ENCODE measurements at places on chromosomes 1 and 21.

DNA sequence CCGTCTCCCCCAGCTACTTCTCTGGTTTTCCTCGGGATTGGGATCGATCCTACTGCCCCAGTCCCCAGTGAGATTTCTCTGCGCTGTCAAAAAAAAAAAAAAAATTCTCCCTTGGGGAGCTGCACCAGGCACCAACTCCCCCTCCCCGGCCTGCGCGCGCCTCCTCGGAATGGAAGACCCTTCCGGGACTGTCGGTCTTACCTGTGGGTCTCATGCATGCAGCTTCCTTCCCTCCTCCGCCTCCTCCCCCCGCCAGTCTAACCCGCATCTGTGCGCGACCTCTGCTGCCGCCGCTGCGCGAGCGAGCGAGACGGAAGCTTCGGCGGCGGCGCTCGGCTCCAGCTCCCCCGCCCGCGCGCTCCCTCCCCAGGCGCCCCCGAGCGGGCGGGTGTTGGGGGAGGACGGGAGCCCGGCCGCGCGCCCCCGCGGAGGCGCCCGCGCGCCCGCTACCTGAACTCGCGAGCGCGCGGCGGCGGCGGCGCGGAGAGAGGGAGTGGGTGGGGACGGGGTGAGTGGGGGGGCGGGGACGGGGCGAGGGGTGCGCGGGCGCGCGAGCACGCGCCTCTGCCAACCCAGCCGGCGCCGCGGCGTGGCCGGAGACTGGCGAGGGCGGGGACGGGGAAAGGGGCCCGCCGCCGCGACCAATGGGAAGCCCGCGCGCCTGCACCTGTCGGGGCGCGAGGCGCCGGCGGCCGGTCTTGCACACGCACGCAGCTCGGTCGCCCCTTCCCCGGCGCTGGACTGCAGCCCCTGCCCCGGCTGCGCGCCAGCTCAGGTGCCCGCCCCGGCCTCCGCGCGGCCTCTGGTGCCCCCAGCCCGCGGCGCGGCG lies at the start of gene SUSD4:
SUSD4 (minus strand) TSS at position 321 of the 829 bp plus-strand sequence. CDS start 751 bp downstream, outside the sequence.
- DNase-seq: no peak

DNA sequence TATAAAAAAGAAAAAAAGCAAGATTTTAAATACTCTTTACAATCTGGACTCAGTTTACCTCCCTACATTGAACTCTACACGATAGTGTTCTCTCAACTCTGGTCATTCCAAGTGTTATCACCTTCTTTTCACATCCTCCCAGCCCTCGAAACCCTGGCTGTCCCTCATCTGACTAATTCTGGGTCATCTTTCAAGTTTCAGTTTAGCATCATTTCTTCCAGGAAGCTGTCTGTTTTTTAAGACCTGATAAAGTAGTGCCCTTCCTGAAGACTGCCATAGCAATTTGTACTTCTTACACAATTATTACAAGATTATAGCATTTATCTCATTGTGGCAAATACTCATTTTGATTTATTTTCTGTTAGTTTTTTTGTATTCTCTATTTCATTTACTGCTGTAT lies 1.2 kb downstream of the ALG14 start:
- no peak for DNase-seq

DNA sequence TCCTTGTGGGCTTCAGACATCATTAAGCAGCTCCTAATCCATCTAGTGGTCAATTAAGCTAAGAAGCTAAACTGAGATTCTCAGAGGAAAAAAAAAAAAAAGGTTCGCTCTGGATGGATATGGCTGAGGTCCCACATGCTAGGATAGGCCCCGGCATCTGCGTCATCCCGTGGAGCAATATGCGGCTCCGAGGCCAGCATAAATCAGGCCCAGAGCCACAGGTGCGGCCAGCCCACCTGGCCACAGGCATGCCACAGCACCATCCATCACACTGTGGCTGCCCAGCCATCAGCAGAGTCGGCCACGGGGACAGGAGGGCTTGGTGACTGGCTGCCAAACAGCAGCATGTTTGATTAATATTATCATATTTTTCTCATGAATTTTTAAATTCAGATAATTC lies 106.9 kb upstream of the TIAM1 start:
- DNase-seq: no peak

DNA sequence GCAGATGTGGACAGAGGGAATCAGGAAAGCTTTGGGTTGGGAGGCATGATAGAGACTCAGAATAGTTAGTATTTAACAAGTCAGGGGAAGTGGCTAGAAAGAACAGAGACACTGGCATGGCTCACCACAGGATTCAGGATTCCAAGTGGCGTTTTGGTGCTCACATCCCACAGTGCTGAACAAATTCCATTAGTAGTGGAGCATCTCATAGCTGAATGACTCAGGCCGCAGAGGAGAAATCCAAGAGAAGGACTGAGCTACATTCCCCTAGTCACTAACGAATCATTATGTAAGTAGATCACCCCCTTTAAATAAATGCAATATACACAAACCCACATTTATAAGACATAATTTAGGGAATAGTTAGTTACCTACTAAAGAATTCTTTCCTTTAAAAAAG lies 5.0 kb upstream of the KCNJ9 start:
- no peak for DNase-seq

- DNase-seq: no peak
Measured at GRCh38 chr1:155179112-155180031, 5.7 kb downstream of the TRIM46 start.

- no peak for DNase-seq
Measured at GRCh38 chr1:21814981-21815582, 3.0 kb downstream of the LDLRAD2 start.

DNA sequence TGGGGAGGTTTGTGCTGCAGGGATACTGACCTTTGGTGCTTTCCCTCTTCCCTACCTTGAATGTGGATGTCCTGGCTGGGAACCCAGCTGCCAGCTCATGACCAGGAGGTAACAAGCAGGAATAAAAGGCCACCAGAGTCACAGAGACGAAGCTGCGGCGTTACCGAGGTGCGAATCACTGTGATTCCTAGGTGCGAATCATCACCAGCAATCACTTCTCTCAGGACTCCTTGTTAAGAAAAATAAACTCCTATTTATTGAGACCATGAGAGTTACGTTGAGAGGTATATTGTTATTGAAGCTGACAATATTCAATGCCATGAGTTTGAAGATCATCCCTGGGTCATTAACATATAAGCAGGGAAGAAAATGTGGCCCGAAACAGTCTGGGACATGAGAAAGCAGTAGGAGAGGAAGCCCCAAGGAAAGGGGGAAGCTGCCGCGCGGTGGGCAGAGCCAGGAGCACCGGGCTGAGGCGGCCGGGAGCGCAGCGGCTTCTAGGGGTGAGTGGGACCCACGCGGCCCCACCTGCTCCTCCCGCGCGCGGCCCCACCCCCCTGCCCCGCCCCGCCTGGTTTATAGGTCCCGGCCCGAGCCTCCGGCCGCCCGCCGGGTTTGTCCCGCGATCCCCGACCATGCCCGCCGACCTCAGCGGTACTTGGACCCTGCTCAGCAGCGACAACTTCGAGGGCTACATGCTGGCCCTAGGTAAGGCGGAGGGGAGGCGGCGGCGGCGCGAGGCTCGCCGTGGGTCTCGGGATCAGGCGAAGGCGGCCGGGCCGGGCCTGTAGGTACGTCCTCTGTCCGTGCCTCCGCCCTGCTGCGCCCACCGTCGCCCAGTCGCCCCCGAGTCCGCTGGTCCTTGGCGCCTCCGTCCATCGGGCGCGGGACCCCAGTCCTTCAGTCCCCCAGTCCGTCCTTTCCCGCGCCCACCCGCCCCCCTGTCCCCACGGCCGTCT lies at the start of gene RBP7:
RBP7 (plus strand) TSS at position 605 of the 959 bp plus-strand sequence; CDS start at position 636, 31 bp downstream.
- DNase-seq: peak; percentile 81

DNA sequence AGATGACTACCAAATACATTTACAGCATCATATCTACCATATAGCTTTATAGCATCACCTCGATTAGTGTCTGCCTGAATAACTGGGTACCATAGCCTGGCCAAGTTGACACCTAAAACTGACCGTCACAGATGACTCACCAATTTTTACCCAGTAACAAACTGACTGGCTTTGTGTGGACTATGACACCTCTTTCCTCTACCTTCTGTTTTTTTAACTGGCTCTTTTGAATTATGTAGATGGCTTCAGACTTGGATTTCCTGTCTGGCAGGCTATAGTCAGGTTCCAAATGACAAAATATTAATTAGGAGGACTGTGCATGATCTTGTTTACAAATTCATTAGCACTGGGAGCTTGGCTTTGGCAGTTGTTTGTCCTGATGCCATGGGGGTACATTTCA lies 360.3 kb downstream of the TGFB2 start:
- no peak for DNase-seq

- DNase-seq: peak; percentile 45
Measured at GRCh38 chr1:2143814-2144500, 50.6 kb downstream of the FAAP20 start.

DNA sequence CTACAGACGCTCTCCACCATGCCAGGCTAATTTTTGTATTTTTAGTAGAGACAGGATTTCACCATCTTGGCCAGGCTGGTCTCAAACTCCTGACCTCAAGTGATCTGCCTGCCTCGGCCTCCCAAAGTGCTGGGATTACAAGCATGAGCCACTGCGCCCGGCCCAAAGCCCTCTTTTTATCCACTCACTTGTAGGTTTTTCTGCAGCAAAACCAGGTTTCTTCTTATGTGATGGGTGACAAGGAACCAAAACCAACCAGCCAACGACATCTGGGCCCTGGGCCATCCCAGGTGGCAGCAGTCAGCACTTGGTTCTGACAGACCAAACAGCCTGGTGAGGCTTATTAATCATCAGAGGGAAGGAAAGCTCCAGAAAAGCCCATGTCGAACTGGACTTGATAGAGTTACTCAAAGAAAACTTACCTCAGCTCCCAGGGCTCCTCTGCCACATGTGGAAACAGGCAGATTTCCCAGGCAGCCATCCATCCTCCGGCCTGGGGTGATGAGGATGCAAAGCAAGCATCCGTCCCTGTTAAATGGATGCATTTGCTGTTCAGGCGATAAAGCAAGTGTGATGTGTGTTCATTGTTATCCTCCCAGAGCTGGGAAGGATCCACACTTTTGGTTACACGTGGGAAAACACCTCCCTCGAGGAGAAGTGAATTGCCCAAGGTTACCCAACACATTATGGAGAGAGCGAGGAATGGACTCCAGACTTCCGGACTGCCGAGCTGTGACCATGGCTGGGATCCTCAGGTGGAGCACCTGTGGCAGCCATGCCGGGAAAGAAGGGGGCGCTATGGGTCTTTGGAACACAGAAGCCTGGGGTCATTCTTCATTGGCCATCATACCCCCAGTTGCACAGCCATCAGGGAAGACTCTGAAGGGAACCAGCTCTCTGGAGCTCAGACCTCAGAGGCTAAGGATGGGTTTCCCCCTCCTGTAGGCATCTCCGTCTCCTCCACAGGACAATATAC lies 118.8 kb downstream of the HUNK start:
- no peak for DNase-seq

DNA sequence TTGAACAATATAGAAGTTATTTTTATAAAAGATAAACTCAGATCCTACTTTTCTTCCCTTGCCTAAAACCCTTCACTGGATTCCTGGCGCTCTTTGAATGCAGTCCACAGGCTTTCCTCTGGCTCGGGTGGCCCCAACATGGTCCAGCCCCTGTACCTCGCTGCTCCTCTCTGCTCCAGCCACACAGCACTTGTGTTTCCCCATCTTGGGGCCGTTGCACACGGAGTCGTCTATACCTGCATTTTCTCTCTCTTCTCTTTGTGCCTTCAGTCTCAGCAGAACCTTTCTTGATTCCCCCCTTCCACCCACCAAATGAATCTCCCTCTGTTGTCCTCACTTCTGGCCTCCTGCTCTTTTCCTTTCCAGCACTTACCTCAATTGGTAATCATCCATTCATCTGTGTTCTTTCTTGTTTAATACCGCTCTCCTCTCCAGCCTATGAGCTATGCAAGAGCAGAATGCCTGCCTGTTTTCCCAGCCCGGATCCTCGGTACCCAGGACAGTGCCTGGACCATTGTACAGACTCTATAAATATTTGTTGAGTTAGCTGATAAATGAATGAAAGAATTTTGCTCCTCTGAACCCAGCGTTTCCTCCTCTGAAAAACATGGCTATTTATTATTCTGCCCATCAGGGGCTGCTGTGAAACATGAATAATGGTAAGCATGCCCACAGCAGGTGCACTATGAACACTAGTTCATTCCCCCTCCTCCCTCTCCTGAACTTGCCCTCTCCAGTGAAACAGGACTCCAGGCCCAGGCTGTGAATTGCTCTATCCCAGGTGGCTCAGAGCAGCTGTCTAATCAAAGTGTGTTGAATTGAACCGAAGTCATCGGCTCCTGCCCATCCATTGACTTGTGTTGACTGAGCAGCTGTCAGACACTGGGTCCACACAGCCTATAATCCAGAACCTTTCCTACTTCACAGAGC lies 266.9 kb downstream of the PTPRU start:
- no peak for DNase-seq

DNA sequence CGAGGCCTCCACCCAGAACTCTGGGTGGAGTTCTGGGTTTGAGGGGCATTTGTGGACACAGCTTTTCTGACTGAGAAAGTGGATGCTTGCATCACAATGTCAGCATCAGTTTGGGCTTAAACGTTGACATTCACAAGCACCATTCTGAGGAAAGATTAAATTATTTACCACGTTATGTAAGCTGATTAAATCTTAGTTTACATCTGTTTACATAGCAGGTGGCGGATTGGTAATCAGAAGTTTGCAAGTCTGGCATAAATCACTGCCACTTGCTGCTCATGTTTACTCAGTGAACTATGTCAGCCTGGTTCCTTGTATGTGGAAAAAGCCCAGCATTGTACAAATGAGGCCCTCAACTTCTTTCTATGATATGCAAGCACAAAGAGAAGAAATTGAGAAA lies 310.1 kb downstream of the PAPPA2 start:
- DNase-seq: no peak

- DNase-seq: no peak
Measured at GRCh38 chr1:92571578-92571977, 84.9 kb upstream of the GFI1 start.
